ENCODE measurements at places on chromosomes 2 and 18.
A peak's percentile ranks its signal among the peaks of the same experiment; 100 is the strongest.

- no peak for DNase-seq
These were observed 210.1 kb downstream of the WDR7 start for GRCh38 chr18:56861244-56861643.

DNA sequence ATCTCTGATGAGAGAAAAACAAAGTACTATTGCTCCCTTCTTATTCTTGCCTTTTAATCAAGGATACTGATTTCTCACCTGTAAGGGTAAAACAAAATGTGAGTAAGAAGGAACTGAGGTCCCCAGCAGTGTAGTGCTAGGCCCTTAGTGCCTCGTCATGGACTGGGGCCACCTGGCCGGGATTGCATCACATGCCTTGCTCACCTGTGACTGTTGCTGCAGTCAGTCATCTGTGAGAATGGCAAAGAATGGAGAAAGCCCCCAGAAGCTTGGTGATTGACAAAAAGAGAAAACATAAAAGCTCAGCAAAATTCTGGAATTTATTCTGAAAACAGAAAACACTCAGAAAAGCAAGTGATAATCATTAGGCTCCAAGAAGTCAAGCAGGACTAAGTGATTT, 63.4 kb downstream of the SPATS2L start:
- no peak for DNase-seq

- no peak for DNase-seq
These were observed 2.7 kb downstream of the COLEC11 start for GRCh38 chr2:3597567-3597966.

DNA sequence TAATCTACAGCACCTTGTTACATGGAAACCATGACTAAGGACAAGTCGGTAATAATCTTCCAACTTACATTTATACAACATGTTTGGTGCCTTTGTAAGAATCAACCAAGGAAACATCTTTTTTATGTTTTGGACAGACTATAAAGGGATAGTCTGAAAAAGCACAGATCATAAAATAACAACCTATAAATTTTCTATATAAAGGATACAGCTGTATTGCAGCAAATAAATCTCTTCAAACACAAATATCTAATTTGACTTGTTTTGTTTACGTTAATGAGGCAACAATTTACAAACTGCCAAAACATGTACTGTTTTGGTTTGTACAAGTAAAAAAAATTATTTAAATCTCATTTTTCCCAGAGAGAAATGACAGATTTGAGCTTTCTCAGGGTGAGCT, 92.5 kb downstream of the SRBD1 start:
- DNase-seq, result no peak

- peak; percentile 45 for DNase-seq
These were observed 1.3 kb downstream of the INPP4A start for GRCh38 chr2:98445683-98446581.

GRCh38 chr18:48827291-48828193, 123.2 kb downstream of the SMAD7 start:
- peak; percentile 86 for DNase-seq

DNA sequence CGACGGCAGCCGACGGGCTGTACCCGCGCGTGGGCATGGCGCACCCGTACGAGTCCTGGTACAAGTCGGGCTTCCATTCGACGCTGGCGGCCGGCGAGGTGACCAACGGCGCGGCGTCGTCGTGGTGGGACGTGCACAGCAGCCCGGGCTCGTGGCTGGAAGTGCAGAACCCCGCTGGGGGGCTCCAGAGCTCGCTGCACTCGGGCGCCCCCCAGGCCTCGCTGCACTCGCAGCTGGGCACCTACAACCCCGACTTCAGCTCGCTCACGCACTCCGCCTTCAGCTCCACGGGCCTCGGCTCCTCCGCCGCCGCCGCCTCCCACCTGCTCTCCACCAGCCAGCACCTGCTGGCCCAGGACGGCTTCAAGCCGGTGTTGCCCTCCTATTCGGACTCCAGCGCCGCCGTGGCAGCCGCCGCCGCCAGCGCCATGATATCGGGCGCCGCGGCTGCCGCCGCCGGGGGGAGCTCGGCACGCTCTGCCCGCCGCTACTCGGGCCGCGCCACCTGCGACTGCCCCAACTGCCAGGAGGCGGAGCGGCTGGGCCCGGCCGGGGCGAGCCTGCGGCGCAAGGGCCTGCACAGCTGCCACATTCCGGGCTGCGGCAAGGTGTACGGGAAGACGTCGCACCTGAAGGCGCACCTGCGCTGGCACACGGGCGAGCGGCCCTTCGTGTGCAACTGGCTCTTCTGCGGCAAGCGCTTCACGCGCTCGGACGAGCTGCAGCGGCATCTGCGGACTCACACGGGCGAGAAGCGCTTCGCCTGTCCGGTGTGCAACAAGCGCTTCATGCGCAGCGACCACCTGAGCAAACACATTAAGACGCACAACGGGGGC, 2.0 kb downstream of the SP9 start:
- DNase-seq, result peak; percentile 16
